Fibroblast of lung (primary cell): ENCODE measurements at places on chromosomes 1 and 21.

DNA sequence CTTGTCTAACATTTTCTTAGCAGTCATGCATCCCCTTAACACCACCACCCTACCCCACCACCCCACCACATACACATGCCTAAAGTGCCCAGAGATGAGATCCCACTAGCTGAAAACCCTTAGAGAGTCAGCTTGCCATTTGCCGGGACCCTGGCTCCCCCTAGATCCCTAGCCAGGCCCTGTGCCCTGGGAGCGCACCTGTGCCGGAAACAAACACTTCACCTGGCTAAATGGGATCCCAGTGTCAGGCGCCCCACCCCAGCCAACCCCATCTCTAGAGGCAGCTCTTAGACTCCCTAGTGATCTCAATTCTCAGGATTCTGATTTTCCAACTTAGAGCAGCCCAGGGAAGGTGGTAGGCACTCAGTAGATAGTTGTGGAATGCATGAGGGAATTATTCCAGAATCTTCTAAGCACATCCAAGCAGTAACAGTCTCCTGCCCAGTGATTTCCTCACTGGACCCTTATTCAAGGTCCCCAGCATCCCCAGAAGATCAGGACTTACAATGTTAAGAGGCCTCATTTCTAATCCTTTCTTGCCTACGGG is 105.2 kb downstream of the LAMC2 start:
- peak; percentile 65 for DNase-seq

GRCh38 chr1:51819810-51820209 is 58.7 kb downstream of the NRDC start:
- peak; percentile 6 for DNase-seq

DNA sequence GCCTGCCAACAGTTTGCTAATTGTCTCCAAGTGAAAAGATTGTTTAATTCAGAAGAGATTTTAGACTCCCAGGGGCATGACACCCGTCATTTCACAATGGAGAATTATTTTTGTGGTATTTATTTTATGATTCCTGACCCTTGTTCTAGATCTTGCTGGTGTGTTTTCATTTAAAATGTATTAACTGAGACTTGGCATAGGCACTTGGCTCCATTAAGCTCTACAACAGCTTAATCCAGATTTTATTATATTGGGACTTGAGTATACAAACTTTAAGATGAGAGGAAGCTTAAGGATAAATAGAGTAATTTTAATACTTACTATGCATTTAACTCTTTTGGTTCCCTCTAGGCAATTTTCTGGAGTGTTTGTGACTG is 101.3 kb upstream of the KCNE2 start:
- DNase-seq = no peak

GRCh38 chr1:221067721-221068120 is 188.5 kb downstream of the HLX start:
- DNase-seq = no peak

DNA sequence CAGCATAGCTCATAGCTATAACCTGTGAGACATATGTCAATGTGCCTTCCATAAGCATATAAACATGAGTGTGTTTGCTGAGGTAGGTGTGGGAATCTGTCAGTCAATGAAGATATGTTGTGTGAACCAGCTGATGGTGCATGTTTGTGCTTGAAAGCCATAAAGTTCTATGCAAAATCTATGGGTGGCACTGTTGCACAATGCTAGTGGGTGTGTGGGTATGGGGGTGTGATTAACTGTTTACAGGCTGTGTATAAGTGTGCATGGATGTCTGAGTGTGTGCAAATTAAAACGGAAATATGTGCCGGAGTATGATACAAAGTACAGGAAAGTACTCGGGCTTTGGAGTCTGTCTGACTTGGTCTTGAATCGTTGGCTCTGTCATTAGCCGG is 1.0 kb upstream of the ATP2B4 start:
- peak; percentile 75 for DNase-seq
